ENCODE measurements at places on chromosomes 16 and 17.

DNA sequence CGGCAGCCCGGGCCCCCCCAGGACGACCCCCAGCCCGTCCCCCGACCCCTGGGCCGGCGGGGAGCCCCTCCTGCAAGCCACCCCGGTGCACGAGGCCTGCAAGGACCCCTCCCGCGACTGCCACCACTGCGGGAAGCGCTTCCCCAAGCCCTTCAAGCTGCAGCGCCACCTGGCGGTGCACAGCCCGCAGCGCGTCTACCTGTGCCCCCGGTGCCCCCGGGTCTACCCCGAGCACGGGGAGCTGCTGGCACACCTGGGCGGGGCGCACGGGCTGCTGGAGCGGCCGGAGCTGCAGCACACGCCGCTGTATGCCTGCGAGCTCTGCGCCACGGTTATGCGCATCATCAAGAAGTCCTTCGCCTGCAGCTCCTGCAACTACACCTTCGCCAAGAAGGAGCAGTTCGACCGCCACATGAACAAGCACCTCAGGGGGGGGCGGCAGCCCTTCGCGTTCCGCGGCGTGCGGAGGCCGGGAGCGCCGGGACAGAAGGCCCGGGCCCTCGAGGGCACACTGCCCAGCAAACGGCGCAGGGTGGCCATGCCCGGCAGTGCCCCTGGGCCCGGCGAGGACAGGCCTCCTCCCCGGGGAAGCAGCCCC is 15.6 kb upstream of the ZFPM1 start:
- peak; percentile 74 for DNase-seq
- H3K4me1 ChIP-seq: no peaks in the 10 kb centered on the region
- no peak overlapping the region for H3K4me3 ChIP-seq
- H3K27me3 ChIP-seq: no peaks in the 10 kb centered on the region
- no peak overlapping the region for H3K27ac ChIP-seq

DNA sequence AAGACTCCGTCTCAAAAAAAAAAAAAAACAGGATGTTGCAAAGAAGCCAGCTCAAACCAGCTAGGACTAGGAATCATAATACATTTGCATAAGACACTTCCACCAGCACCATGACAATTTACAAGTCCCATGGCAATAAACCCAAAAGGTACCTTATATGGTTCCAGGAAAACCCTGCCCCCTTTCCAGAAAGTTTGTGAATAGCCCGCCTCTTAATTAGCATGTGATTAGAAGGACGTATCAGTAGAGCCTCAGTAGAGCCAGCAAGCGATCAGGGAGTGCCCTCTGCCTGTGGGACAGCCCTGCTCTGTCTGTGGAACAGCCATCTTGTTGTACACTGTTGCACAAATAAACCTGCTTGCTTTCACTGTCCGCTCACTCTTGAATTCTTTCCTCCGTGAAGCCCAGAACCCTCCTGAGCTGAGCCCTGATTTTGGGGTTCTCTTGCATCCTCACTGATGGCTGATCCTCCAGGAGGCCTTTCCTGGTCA is 14.0 kb downstream of the NUPR1 start:
- no peaks in the 10 kb centered on the region for H3K36me3 ChIP-seq
- peaks cover 6% of the 10 kb centered on the region for H3K4me1 ChIP-seq
- H3K27me3 ChIP-seq: no peaks in the 10 kb centered on the region
- H3K4me3 ChIP-seq: no peak overlapping the region
- peak; percentile 24 for DNase-seq
- no peak overlapping the region for H3K27ac ChIP-seq

GRCh38 chr16:23486480-23486879 is 23.8 kb downstream of the GGA2 start:
- no peak overlapping the region for H3K27ac ChIP-seq
- H3K27me3 ChIP-seq: no peaks in the 10 kb centered on the region
- no peak for DNase-seq
- H3K4me3 ChIP-seq: no peak overlapping the region
- peaks cover 47% of the 10 kb centered on the region for H3K36me3 ChIP-seq
- peaks cover 3% of the 10 kb centered on the region for H3K4me1 ChIP-seq

- no peaks in the 10 kb centered on the region for H3K27me3 ChIP-seq
- no peak for DNase-seq
- H3K4me3 ChIP-seq: peak overlapping the region; percentile 83
- H3K4me1 ChIP-seq: peaks cover 23% of the 10 kb centered on the region
- H3K36me3 ChIP-seq: peaks cover 22% of the 10 kb centered on the region
Observed at GRCh38 chr17:19001907-19002590, 2.5 kb downstream of the FAM83G start.

DNA sequence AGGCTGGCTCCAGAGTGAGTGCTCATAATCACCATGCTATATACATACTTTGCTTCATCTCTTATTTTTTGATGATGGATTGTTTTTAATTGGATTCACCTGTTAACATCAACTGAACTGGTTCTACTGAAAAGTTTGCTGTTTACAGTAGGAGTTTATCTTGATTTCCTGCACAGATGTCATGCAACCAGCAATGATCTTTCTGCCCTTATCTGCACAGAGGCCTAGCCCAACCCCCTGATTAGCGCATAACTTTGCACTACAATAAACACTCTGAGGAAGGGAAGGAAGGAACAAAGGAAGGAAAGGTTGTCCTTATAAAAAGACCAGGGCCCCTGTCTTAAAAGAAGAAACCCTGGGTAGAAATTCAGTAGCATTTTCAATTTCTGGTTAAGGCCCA is 152.9 kb downstream of the RGS9 start:
- H3K4me1 ChIP-seq: no peaks in the 10 kb centered on the region
- H3K36me3 ChIP-seq: no peaks in the 10 kb centered on the region
- no peak overlapping the region for H3K27ac ChIP-seq
- no peak for DNase-seq
- H3K27me3 ChIP-seq: no peaks in the 10 kb centered on the region

DNA sequence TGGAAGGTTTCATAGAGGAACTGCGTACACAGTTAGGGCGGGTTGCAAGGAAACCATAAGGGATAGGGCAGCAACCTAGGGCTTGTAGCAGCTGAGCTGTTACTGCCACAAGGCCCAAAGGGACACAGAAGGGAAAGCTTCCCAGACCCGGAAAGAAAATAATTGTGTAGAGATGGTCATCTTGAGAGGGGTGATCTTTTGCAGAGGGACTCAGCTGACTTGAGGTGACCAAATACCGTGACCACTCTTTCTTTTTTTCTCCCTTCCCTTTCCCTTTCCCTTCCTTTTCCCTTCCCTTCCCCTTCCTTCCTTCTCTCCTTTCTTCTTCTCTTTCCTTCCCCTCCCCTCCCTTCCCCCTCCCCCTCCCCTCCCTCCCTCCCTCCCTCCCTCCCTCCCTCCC is 8.5 kb upstream of the CREBBP start:
- H3K36me3 ChIP-seq: no peaks in the 10 kb centered on the region
- no peak overlapping the region for H3K4me3 ChIP-seq
- no peak for DNase-seq
- H3K27ac ChIP-seq: no peak overlapping the region

GRCh38 chr17:81577278-81578000 is 25.3 kb upstream of the FAAP100 start:
- DNase-seq: no peak
- H3K36me3 ChIP-seq: peaks cover 31% of the 10 kb centered on the region
- H3K27me3 ChIP-seq: no peaks in the 10 kb centered on the region

GRCh38 chr16:77868052-77868451 is 79.7 kb downstream of the VAT1L start:
- no peak overlapping the region for H3K27ac ChIP-seq
- no peak overlapping the region for H3K4me3 ChIP-seq
- no peak for DNase-seq

- H3K27me3 ChIP-seq: no peaks in the 10 kb centered on the region
- DNase-seq: no peak
Observed at GRCh38 chr17:46917516-46917915, 5.4 kb upstream of the GOSR2 start.

DNA sequence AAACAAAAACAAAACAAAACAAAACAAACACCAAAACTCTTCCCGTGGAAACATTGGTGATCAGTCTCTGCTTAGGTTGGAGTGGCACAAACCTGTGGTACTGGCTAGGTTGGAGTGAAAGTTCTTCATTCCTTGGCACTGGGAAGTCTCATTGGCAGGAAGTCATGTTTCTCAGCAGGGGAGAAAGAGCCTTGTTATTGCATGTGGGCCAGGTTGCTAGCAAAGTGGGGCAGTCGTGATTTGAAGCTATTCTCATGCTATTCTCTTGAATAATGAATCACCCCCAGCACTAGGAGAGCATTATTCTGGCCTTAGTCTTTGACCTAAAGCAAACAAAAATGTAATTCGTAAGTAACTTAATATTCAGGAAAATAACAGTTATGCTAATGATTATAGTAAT is 24.3 kb upstream of the B4GALNT2 start:
- no peak overlapping the region for H3K27ac ChIP-seq
- no peaks in the 10 kb centered on the region for H3K4me1 ChIP-seq
- no peak overlapping the region for H3K4me3 ChIP-seq
- peaks cover 3% of the 10 kb centered on the region for H3K27me3 ChIP-seq

GRCh38 chr16:55662644-55663031 is 6.8 kb downstream of the SLC6A2 start:
- H3K27ac ChIP-seq: no peak overlapping the region
- no peaks in the 10 kb centered on the region for H3K4me1 ChIP-seq
- no peaks in the 10 kb centered on the region for H3K27me3 ChIP-seq

GRCh38 chr16:23847948-23848347 is 12.2 kb downstream of the PRKCB start:
- H3K4me1 ChIP-seq: peaks cover 87% of the 10 kb centered on the region
- peak; percentile 88 for DNase-seq
- no peaks in the 10 kb centered on the region for H3K27me3 ChIP-seq
- H3K4me3 ChIP-seq: peak overlapping the region; percentile 20
- peaks cover 87% of the 10 kb centered on the region for H3K36me3 ChIP-seq
- H3K27ac ChIP-seq: peak overlapping the region; percentile 92

GRCh38 chr17:82772026-82772425 is 20.2 kb downstream of the TBCD start:
- H3K4me1 ChIP-seq: peaks cover 20% of the 10 kb centered on the region
- no peak overlapping the region for H3K27ac ChIP-seq
- H3K36me3 ChIP-seq: peaks cover 32% of the 10 kb centered on the region
- DNase-seq: no peak
- H3K27me3 ChIP-seq: no peaks in the 10 kb centered on the region
- no peak overlapping the region for H3K4me3 ChIP-seq

DNA sequence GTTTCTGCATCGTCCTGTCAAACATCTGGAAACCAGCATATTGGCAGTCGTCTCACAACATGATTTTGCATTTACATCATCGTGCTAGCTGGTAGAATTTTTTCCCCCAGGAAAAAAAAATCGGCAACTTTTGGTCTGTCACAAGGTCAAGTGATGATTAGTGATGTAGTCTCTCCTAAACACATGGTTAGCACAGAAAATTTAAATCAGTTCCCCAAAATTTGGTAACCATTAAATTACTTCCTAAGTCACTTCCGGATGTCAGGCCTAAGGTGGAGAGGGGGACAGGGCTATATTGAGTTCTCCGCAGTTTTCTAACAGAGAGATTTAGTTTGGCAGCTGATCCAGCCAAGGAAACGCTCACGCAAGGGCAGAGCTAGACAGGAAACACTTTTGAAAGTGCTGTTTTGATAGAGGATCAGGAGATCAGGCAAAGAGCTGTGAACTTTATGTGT is 271.0 kb upstream of the TBX2 start:
- no peaks in the 10 kb centered on the region for H3K36me3 ChIP-seq
- no peaks in the 10 kb centered on the region for H3K27me3 ChIP-seq
- DNase-seq: no peak

DNA sequence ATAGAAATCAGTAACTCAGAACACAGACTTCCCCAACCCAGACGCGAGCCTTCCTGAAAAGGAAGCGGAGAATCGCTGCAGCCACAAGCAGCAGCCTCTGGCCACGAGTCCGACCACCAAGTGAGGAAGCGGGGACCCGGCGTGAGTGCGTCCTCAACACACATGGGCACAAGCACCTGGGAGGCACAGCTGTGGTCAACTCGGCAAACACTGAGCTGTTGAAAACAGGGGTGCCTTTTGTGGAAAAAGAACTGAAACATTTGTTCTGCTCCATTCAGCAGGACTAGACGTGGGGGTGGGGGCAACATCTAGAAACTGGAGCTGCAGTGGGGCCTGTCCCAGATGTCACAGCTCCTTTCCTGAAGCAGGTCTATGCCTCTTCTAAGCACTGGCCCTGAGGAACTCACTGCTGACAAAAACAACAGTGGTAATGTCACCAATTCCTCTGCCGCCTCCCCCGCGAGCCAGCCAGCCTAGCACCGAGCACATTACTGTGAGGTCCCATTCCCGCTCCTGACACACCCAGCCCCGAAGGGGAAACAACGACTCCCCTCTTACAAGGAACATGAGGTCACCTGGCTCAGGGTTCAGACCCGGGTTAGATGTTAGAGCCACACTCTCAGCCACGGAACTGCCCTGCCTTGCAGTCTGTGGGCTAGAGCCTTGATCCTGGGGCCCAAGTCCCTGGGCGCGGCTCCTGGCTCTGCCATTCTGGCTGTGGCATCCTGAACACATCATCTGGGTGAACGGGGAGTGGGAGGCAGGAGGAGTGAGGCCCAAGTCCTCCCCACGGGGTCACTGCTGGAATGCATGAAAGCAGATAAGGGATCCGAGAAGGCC is 29.0 kb downstream of the KDM8 start:
- peak overlapping the region; percentile 72 for H3K4me3 ChIP-seq
- H3K27me3 ChIP-seq: no peaks in the 10 kb centered on the region
- peak overlapping the region; percentile 98 for H3K27ac ChIP-seq
- peaks cover 78% of the 10 kb centered on the region for H3K4me1 ChIP-seq
- DNase-seq: peak; percentile 76
- H3K36me3 ChIP-seq: peaks cover 56% of the 10 kb centered on the region

- peak; percentile 48 for DNase-seq
- no peaks in the 10 kb centered on the region for H3K27me3 ChIP-seq
- peak overlapping the region; percentile 80 for H3K4me3 ChIP-seq
- peaks cover 4% of the 10 kb centered on the region for H3K36me3 ChIP-seq
Observed at GRCh38 chr16:2223942-2224486, 623 bp downstream of the E4F1 start.

DNA sequence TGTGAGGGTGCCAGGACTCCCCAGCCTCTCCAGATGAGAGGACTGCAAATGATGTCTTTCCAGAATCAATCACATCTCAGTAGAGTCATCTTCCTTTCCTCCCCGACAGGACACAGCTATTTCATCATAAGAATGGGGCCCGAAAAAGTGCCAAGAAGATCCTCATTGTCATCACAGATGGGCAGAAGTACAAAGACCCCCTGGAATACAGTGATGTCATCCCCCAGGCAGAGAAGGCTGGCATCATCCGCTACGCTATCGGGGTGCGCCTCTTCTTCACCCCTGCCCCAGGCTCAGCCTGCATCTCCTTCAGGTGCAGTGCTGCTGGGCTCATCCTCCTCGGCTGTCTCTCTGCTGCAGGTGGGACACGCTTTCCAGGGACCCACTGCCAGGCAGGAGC is 14.3 kb downstream of the ITGAD start:
- H3K27me3 ChIP-seq: no peaks in the 10 kb centered on the region
- DNase-seq: no peak
- H3K4me1 ChIP-seq: peaks cover 4% of the 10 kb centered on the region
- H3K36me3 ChIP-seq: no peaks in the 10 kb centered on the region
- no peak overlapping the region for H3K4me3 ChIP-seq

Data from activated CD8-positive, alpha-beta T cell treated with anti-CD3 and anti-CD28 coated beads for 36 hours (primary cell).